ENCODE measurements at places on chromosomes 7 and 10.

DNA sequence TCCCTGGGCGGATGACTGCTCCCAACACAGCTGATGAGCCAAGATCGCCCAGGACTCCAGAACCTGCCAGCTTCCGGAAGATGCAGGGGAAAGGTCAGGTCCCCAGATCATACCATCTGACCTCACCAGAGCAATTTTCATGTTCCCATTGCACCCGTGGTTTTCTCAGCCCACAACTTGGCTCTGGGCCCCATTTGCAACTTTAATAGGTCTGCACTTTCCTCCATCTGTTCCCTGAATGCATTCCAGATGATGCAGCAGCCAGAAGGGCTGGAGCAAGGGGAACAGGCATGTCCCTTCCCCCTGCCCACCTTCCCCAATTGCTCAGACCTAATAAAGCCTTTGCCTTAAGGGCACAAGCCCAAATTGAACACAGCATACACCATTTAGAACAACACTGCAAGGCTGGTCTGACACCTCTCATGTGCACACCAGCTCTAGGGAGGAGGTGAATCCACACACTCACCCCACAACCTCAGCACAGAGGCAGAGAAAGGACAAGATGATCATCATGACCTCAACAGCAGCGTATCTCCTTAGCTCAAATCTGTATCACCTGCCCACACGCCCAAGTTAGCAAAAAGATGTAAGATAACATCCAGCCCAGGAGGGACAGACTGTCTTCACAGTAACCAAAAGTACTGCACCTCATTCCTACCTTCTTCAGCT, 87.5 kb downstream of the PLXNA4 start:
- DNase-seq = no peak

GRCh38 chr7:46133751-46134150, 212.7 kb upstream of the IGFBP3 start:
- no peak for DNase-seq

- DNase-seq = no peak
Measured at GRCh38 chr7:103121641-103122040, 27.3 kb downstream of the NAPEPLD start.

GRCh38 chr7:34385384-34385783, 272.6 kb upstream of the NPSR1 start:
- no peak for DNase-seq

DNA sequence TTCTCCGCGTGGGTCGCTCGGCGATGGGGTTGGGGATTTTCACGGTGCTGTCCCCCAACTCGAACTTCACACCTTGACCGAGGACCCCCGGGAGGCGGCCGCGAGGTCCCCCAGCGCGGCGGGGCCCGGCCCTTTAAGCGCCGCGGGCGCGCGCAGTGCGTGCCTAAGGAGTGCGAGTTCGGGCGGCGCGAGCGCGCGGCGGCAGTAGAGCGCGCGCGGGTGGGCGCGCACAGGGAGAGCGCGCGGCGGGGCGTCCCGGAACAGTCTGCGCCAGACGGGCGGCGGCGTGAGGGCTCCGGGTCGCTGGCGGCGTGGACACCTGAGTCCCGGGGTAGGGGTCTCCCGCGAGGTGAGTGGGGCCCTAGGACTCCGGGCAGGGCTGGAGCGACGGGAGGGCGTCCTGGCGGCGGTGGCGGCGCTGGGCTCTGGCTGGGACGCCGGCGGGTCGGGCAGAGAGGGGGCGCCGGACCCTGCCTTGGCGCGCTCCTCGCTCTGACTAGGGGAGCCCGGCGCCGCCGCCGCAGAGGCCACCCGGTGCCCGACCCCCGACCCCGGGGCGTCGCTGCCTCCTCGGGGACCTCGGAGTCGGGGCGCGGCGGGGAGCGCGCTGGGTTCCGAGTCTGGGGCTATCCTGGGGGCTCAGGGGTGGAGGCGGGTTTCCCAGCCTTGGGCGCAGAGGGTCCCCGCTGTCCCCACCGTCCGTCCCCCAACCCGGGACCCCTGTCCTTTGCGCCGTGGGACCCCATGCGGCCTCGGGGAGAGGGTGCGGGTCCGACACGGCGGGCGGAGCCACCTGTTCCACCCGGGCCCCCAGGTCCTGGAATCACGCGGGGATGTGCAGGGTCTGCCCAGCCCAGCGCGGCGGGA, at the start of gene PROSER2:
TSS of gene PROSER2 (plus strand) at position 235 of the 867 bp plus-strand sequence. CDS start 28,722 bp downstream, outside the sequence.
- no peak for DNase-seq

Measured in left renal pelvis (tissue), 4 donors.